Tibial nerve (tissue), 4 donors: ENCODE measurements at places on chromosomes 2 and 18. TPM values are rescaled to one million over a fixed set of nuclear protein-coding genes. Genes with fewer than 3 reads are reported as not detected.

DNA sequence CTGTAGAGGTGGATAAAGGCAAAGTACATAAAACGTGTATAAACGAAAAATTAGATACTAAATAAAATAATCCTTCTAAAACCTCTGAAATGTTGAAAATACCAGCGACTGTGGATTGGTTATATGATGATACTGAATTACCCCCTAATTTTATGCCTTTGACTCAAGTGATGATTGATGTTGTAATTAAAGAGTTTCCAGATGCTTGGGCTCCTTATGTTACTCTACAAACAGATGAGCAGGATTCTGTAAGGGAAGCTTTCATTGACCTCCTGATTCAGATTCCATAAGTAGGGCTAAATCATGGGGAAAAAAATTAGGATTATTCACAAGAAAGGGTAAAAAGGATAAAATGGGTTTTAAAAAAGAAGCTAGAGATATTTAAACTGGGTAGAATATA, 418.2 kb upstream of the SLC39A10 start:
- DNase-seq: no peak
- no peaks in the 10 kb centered on the region for H3K27me3 ChIP-seq
- no peak overlapping the region for H3K4me3 ChIP-seq
- H3K4me1 ChIP-seq: no peaks in the 10 kb centered on the region

DNA sequence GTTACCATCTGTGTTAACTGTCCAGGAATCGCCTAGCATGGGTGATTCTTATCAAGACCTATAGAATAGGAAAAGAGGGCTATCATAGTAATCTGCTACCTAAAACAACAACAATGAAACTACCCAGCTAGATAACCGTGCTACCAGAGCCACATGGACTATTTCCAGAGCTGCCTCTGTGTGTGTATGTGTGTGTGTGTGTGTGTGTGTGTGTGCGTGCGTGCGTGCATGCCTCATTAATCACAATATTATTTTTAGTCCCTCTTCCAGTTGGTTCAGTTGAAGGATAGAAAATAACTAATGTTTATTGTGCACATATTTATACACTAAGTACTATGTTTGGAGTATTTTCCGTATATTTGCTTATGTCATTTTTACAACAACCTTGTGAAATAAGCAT, 201.1 kb downstream of the SP3 start:
- DNase-seq: no peak
- H3K36me3 ChIP-seq: no peaks in the 10 kb centered on the region
- no peaks in the 10 kb centered on the region for H3K27me3 ChIP-seq
- no peak overlapping the region for H3K27ac ChIP-seq

GRCh38 chr18:45173799-45174519, 441.3 kb upstream of the SLC14A2 start:
- DNase-seq: no peak
- no peaks in the 10 kb centered on the region for H3K36me3 ChIP-seq
- no peak overlapping the region for H3K27ac ChIP-seq
- no peaks in the 10 kb centered on the region for H3K27me3 ChIP-seq
- H3K4me1 ChIP-seq: no peaks in the 10 kb centered on the region
- H3K4me3 ChIP-seq: no peak overlapping the region

DNA sequence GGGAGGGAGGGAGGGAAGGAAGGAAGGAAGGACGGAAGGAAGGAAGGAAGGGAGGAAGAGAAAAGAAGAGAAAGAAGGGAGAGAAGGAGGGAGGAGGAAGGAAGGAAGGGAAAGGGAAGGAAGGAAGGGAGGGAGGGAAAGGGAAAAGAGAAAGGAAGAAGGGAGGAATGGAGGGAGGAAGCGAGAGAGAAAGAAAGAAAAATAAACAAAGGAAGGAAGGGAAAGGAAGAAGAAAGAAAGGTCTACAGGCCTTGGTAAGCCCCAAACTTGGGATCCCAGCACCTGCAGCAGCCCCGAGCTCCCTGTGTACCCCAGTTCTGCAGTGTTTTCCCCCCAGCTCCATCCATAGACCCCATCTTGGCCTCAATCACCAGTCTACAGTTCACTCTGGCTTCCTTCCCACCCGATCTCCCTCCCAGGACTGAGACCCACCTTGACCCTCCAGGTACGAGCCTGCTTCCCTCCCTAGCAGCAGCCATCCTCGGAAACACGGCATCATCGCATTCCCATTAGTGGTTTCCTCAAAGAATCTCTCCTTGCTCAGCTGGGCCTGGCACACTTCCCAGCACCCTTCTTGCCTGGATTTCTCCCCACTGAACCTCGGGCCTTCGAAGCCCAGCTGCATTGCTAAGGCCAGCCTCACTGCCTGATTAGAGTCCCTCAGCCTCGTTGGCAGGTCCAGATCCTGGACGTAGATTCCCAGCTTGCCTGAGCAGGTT, 46.1 kb upstream of the SH3BP4 start:
- no peaks in the 10 kb centered on the region for H3K27me3 ChIP-seq
- no peaks in the 10 kb centered on the region for H3K4me1 ChIP-seq
- H3K4me3 ChIP-seq: no peak overlapping the region
- DNase-seq: no peak
- no peaks in the 10 kb centered on the region for H3K36me3 ChIP-seq

The FSHR gene
- not detected for total RNA-seq

DNA sequence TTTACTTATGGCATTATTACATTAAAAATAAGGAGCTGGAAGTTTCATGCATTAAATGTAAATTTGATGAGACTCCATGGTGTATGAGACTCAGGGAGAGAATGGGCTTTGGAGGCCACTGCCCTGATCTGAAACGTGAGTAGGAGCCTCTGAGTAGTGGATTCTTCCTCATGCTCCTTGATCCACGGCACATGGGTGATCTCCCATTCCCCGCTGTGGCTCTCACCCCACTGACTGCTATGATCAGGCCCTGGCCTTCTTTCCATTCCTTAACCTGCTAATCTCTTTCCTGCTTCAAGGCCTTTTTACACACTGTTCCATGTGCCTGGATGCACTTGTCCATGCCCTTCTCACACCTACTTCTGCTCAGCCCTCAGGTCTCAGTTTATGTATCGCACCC, 68.4 kb downstream of the SMAD7 start:
- H3K36me3 ChIP-seq: no peaks in the 10 kb centered on the region
- H3K4me3 ChIP-seq: no peak overlapping the region
- no peaks in the 10 kb centered on the region for H3K4me1 ChIP-seq
- no peak overlapping the region for H3K27ac ChIP-seq
- no peak for DNase-seq
- H3K27me3 ChIP-seq: no peaks in the 10 kb centered on the region

GRCh38 chr18:30684825-30685481, 357.6 kb downstream of the DSC3 start:
- H3K27ac ChIP-seq: no peak overlapping the region
- no peak overlapping the region for H3K4me3 ChIP-seq
- H3K27me3 ChIP-seq: no peaks in the 10 kb centered on the region
- H3K36me3 ChIP-seq: no peaks in the 10 kb centered on the region

- H3K27me3 ChIP-seq: no peaks in the 10 kb centered on the region
- no peaks in the 10 kb centered on the region for H3K4me1 ChIP-seq
- H3K27ac ChIP-seq: no peak overlapping the region
- H3K36me3 ChIP-seq: no peaks in the 10 kb centered on the region
- no peak for DNase-seq
These were observed 111.6 kb downstream of the TACR1 start for GRCh38 chr2:75087736-75088135.

DNA sequence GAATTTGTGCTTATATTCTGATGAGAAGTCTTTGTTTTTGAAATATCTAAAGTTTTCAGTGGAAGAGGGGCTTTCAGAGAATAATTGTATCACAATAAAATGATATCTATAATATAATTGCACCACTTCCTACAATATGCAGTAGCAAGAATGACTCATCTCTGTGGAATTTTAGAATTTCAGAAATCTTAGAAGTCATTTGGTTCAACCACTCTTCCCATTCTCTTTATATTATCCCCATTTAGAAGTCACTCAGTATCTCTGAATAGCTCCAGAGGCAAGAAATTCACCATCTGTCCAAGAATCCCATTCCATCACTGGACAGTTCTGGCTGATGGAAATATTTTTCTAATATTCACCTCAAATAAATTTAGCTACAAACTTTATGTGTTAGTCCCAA, 59.3 kb upstream of the CCDC68 start:
- DNase-seq: no peak
- H3K36me3 ChIP-seq: no peaks in the 10 kb centered on the region
- H3K27me3 ChIP-seq: no peaks in the 10 kb centered on the region
- no peaks in the 10 kb centered on the region for H3K4me1 ChIP-seq

GRCh38 chr18:9413576-9413975, 61.7 kb upstream of the RALBP1 start:
- H3K27ac ChIP-seq: no peak overlapping the region
- no peak overlapping the region for H3K4me3 ChIP-seq
- H3K36me3 ChIP-seq: no peaks in the 10 kb centered on the region
- no peak for DNase-seq
- peaks cover 9% of the 10 kb centered on the region for H3K4me1 ChIP-seq

The CFC1 gene
- not detected for total RNA-seq

- no peaks in the 10 kb centered on the region for H3K36me3 ChIP-seq
- no peak overlapping the region for H3K27ac ChIP-seq
- H3K27me3 ChIP-seq: no peaks in the 10 kb centered on the region
- no peak overlapping the region for H3K4me3 ChIP-seq
These were observed 69.1 kb upstream of the GALNT13 start for GRCh38 chr2:153802671-153803070.
